Sigmoid colon (tissue), 7 donors: ENCODE measurements at places on chromosomes 13 and 19. TPM values are rescaled to one million over a fixed set of nuclear protein-coding genes. Genes with fewer than 3 reads are reported as not detected.

DNA sequence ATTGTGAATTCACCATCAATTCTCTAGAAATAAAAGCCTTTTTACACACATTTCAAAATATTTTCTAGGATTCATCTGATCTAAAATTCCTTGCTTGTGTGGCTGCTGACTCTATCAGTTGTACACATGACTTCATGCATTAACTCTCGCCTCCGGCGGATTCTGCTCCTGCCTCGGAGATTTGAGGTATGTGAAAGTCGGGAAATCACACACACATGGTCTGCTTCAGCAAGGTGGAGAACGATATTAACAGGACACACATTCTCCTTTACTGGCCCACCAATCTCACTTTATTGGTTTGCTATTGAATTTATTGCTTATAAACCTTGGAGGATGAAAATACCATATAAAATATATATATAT, 855.7 kb downstream of the SLITRK5 start:
- no peak for DNase-seq

GRCh38 chr13:99496184-99497142, 4.8 kb upstream of the TM9SF2 start:
- peak; percentile 84 for DNase-seq

GRCh38 chr19:4067396-4068046, 822 bp upstream of the ZBTB7A start:
- no peak for DNase-seq

DNA sequence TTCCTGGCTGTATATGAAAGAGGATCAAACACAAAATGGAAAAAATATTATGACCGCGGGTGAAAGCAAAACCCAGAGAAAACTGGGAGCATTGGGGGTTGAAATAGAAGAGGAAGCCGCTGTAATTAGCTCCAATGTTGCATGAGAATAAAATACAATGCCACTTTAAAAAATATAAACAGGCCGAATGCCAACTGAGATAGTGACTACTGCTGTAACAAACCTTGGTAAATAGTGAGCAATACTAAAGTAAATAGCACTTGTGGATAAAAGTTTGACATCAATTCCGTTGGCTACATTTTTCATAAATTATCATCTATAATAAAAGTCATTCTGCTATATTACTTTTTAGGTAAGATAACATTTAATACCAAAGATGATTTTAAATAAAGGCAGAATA, 395.8 kb upstream of the MIR17HG start:
- no peak for DNase-seq

DNA sequence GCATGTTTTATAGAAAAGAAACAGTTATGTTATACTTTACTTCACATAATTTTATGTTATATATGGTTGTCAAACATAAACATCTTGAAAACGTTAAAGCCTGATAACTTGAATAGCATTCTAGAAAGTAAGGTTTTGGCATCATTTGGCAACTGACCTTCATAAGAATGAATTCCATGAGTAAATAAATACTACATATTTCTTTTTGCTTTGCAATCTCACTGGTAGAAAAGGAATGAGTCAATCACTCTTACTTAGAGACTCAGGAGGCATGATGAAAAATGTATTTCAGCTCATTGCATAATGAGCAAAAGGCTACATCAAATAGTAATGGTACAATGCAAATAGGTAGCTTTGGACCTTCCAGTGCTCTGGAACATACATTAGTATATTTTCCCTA, 1381.9 kb downstream of the EFNB2 start:
- DNase-seq: no peak

DNA sequence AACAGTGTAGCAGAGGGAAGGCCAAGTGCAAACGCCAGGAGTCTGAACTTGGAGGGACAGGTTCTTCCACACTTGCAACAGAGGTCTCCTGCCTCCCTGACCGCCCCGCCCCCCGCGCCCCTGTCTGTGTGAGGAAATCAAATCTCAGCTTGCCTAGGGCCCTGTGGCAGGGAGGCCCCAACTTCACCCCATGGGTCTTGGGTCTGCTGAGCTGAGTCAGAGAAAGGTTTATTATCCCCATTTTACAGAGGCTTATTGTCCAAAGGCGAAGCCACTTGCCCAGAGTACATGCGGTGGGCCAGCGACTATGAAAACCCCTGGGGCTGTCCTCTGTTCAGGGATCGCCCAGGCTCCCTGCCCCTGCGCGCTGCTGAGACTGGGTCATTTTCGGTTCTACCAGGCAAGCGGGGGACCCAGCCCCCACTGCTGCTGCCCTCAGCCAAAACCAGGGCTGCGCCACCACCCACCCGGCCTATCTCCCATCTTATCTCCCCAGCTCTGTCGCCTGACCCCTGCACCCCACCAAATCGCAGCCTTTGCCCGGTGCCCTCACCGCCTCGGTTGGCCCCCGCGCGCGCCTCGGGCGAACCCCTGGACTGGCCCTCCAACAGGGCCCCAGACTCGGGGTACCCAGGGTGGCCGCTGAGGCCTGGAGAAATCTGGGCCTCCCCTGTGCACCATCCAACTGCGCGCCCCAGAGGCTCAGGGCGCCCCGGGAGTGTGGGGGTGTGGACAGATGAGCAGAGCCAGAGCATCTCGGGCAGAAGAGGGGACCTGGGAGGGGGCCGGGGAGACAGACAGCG, 850 bp upstream of the CERS4 start:
- DNase-seq: peak; percentile 73

DNA sequence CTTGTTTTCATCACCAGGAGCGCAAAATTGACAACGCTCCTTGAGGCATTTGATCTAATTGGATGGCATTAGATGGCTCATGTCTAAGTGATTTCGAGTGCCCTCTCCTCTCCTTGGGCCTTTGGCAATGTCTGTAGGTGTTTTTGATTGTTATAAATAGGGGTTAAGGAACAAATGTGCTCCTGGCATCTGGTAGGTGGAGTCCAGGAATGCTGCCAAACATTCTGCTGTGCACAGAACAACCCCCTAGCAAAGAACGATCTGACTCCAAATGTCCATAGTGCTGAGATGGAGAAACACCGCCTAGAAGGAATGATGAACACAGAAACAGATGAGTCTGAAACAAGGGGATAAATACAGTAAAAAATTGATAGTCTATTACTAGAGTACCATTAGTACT, 68.0 kb upstream of the C1QTNF9B start:
- DNase-seq: no peak

DNA sequence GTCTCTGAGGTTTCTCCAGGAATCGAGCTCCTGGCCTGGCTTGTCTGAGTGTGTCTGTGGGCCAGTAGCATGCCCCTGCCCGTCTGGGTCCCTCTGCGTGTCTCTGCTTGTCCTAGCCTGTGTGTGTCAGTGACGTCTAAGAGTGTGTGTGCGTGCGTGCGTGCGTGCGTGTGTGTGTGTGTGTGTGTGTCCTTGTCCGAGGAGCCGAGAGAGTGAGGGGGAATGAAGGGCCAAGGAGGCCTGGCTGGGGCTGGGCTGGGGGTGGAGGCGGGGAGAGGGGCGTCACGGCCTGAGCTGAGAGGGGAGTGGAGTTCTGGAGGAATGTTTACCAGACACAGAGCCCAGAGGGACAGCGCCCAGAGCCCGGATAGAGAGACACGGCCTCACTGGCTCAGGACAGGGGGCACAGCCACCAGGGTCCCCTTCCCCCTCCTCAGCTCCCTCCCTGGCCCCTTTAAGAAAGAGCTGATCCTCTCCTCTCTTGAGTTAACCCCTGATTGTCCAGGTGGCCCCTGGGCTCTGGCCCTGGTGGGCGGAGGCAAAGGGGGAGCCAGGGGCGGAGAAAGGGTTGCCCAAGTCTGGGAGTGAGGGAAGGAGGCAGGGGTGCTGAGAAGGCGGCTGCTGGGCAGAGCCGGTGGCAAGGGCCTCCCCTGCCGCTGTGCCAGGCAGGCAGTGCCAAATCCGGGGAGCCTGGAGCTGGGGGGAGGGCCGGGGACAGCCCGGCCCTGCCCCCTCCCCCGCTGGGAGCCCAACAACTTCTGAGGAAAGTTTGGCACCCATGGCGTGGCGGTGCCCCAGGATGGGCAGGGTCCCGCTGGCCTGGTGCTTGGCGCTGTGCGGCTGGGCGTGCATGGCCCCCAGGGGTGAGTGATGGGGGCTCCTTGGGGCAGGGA, at the start of gene AXL:
AXL (plus strand) TSS at position 609 of the 893 bp plus-strand sequence; CDS start at position 779, 170 bp downstream.
- DNase-seq: peak; percentile 95

DNA sequence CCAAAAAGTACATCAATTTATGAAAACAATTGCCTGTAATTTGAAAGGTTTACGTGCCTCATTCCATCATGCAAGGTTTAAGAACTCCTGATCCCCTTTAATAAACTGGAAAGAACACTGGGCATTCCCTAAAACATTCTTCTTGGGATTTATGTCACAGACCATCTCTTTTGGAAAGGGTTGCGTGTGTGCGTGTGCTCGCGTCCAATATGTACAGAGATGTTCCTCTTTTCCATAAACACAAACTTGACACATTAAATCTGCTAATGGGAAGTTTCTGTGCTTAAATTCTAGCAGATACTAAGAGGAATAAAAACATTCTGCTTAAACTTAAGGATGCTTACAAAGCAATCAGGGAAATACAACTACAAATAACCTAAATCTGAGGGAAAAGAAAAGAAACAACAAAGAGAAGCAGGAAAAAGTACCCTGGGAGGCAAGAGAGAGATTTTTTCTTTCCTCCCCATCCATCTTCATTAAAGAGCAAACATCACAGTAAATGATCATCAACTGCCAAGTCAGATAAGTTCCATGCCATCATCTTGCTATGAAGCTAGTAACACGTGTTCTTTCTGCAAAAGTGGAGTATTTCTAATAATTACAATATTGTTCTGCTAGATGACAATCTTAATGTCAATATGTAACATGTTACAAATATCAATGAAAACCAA, 83.7 kb downstream of the STK24 start:
- DNase-seq: no peak

DNA sequence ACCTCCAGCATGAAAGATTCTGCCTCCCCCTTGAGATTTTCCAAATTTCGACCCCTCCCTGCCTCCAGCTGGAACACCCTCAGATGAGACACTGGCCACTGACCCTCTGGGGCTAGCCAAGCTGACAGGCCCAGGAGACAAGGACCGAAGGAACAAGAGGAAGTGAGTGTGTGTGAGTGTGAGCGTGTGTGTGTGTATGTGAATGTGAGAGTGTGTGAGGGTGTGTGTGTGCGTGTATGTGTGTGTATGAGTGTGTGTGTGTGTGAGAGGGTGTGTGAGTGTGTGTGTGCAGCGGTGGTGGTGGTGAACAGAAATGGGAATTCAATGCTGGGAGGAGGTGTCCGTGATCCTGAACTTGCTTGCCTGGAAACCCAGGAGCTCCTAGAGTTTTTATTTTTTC, 13.8 kb downstream of the HRC start:
- DNase-seq: no peak

- DNase-seq: no peak
Measured at GRCh38 chr19:51250786-51251467, at the start of gene SIGLECL1. TSS of gene SIGLECL1 (plus strand) at chr19:51251080. CDS start at chr19:51264073, 12,993 bp downstream.

- DNase-seq: peak; percentile 84
Measured at GRCh38 chr19:11375143-11375948, 880 bp downstream of the SWSAP1 start.

- no peak for DNase-seq
Measured at GRCh38 chr13:43574605-43575004, 212.2 kb downstream of the ENOX1 start.

DNA sequence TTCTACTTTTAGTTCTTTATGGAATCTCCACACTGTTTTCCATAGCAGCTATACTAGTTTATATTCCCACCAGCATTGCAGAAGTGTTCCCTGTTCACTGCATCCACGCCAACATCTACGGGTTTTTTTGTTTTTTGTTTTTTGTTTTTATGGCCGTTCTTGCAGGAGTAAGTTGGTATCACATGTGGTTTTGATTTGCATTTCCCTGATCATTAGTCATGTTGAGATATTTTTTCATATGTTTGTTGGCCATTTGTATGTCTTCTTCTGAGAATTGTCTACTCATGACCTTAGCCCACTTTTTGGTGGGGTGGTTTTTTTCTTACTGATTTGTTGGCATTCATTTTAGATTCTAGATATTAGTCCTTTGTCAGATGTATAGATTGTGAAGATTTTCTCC, 89.7 kb downstream of the FRY start:
- no peak for DNase-seq

- peak; percentile 60 for DNase-seq
Measured at GRCh38 chr13:110525328-110526319, 35.9 kb downstream of the RAB20 start.

Gene FFAR2
- 0.92 TPM for polyA plus RNA-seq

Gene LILRB4
- 15.8 TPM for polyA plus RNA-seq

Gene MAMSTR
- not detected for polyA plus RNA-seq

Gene POSTN
- polyA plus RNA-seq: 6.6 TPM

Gene FLT1
- 4.6 TPM for polyA plus RNA-seq

Gene GJA3
- polyA plus RNA-seq: not detected

Gene BCKDHA
- polyA plus RNA-seq: 32.9 TPM

Gene B9D2
- 7.2 TPM for polyA plus RNA-seq

Gene PLVAP
- 54.7 TPM for polyA plus RNA-seq

Gene SPIB
- polyA plus RNA-seq: 22.8 TPM

Gene LSR
- 61.9 TPM for polyA plus RNA-seq

Gene SYT5
- 9.6 TPM for polyA plus RNA-seq

Gene LILRB3
- polyA plus RNA-seq: 4.2 TPM

Gene SOX1
- not detected for polyA plus RNA-seq

Gene LYPD3
- polyA plus RNA-seq: 1.6 TPM
